ENCODE measurements at places on chromosomes 7 and 10. TPM values are rescaled to one million over a fixed set of nuclear protein-coding genes. Genes with fewer than 3 reads are reported as not detected.

The UCMA gene
- polyA plus RNA-seq: not detected

The ANXA8L1 gene
- 0.32 TPM for polyA plus RNA-seq

The ACSL5 gene
- polyA plus RNA-seq: 3.8 TPM

The XPNPEP1 gene
- polyA plus RNA-seq: 86.4 TPM

The TDRD1 gene
- polyA plus RNA-seq: not detected

Measured in left renal pelvis (tissue), 4 donors.